ENCODE measurements at places on chromosomes 6 and 20. TPM values are rescaled to one million over a fixed set of nuclear protein-coding genes. Genes with fewer than 3 reads are reported as not detected.

- DNase-seq = no peak
These were observed 221.2 kb downstream of the LAMA2 start for GRCh38 chr6:129104131-129104530.

- DNase-seq = no peak
These were observed 778 bp downstream of the MCCD1 start for GRCh38 chr6:31529329-31530150.

DNA sequence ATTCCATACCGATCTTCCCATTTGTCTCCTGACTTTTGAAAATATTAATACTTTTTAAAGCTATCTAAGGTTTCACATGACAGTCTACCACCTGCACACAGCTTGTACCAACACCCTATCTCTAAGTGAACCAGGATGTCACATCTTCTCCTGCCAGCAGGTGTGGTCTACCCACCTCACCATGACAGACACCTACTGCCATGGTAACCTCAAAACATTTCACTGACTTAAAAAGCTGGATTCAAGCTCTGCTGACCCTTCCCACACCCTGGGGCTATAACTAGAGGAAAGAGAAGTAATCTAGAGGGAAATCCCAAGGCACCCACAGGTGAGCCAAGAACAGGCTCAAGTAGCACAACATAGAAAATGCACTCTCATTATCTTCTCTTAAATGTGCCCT is 1.2 kb downstream of the SLC17A3 start:
- DNase-seq = no peak

DNA sequence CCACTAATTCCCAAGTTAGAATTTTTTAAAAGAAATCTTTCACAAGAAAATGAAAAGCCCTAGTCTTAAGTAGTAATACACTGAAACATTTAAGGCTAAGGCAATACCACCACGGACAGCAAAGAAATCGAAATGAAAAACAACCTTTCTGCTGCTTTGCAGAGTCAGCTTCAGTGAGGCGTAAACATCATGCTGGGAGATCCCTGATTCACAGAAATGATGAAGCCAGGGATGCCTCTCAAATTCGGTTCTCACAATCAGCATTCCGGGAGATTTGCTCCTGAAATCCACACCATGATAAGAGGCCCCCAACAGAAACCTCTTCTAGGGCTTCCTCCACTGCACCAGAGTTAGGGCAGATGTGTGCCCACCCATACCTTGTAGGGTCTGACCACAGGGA is 18.6 kb downstream of the RRBP1 start:
- DNase-seq = no peak

- no peak for DNase-seq
These were observed 585 bp downstream of the PSMB9 start for GRCh38 chr6:32854376-32855178.

GRCh38 chr6:38436726-38437465 is 202.8 kb downstream of the BTBD9 start:
- DNase-seq = no peak

The OR2H2 gene
- total RNA-seq = not detected

The UBE3D gene
- 14.7 TPM for total RNA-seq
